Thymus (tissue), 14 donors: ENCODE measurements at places on chromosomes 1 and 21. TPM values are rescaled to one million over a fixed set of nuclear protein-coding genes. Genes with fewer than 3 reads are reported as not detected.
A peak's percentile ranks its signal among the peaks of the same experiment; 100 is the strongest.

GRCh38 chr1:29478879-29479278 is 242.6 kb downstream of the PTPRU start:
- no peak overlapping the region for H3K4me3 ChIP-seq
- H3K36me3 ChIP-seq, result no peaks in the 10 kb centered on the region

DNA sequence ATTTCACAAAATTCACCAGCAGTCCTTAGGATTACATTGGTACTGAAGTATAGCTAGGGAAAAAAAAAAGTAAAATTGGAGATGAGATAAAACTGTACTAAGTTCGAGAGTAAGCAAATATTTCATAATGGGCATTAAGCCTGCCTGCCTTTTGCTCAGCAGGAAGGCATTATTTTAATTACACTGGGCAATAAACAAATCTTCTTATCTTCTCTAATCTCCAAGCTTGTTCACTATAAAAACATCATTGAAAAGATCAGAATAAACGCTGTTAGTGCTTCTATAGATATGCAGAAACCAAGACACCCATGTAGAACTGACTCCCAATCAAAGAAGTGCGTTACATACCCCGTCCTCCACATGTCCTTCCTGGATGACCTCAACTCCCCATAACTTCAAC is 174.2 kb upstream of the CHODL start:
- H3K4me1 ChIP-seq, result no peaks in the 10 kb centered on the region
- DNase-seq, result no peak
- H3K4me3 ChIP-seq, result no peak overlapping the region
- H3K27ac ChIP-seq, result no peak overlapping the region
- no peaks in the 10 kb centered on the region for H3K36me3 ChIP-seq
- no peaks in the 10 kb centered on the region for H3K27me3 ChIP-seq

- no peak overlapping the region for H3K4me3 ChIP-seq
Measured at GRCh38 chr1:202018468-202019234, 8.3 kb downstream of the ELF3 start.

DNA sequence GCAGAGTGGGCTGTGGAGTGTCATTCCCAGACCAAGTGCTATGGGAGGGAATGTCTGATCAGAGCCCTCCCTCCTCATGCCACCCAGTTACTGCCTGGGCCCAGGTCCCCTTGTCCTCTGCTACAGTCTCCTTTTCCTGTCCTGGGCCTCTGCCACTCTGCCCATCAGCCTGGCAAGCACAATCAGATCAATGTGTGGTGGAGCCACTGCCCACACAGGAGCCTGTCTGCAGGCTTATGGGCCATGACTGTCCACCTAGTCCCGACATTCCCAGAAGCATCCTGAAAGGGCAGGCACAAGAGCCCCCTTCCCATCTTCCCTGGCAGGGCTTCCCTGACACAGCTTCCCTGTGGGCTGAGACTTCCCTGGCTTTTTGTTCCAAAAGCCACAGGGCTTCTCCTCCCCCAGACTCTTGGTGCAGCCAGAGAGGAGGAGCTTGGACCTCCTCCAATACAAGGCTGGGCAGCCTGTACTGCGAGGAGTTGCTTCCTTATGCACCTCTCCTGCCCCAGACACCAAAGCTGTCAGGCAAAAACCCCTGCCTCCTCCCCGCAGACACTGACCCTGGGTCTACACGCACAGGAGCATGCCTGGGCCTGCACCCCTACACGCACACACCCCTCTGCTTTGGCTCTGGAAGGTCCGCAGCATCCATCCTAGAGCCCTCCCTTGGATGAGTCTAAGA is 29.2 kb upstream of the CNTN2 start:
- peaks cover 2% of the 10 kb centered on the region for H3K27me3 ChIP-seq
- H3K27ac ChIP-seq, result no peak overlapping the region
- peaks cover 9% of the 10 kb centered on the region for H3K4me1 ChIP-seq
- H3K36me3 ChIP-seq, result no peaks in the 10 kb centered on the region
- H3K4me3 ChIP-seq, result no peak overlapping the region
- no peak for DNase-seq

GRCh38 chr1:60573121-60573520 is 499.6 kb upstream of the C1orf87 start:
- H3K4me1 ChIP-seq, result no peaks in the 10 kb centered on the region
- no peak for DNase-seq
- no peak overlapping the region for H3K4me3 ChIP-seq
- no peak overlapping the region for H3K27ac ChIP-seq

GRCh38 chr1:38613996-38614395 is 245.6 kb downstream of the RRAGC start:
- H3K27me3 ChIP-seq, result no peaks in the 10 kb centered on the region
- no peak overlapping the region for H3K27ac ChIP-seq
- H3K4me3 ChIP-seq, result no peak overlapping the region
- DNase-seq, result no peak
- no peaks in the 10 kb centered on the region for H3K4me1 ChIP-seq

DNA sequence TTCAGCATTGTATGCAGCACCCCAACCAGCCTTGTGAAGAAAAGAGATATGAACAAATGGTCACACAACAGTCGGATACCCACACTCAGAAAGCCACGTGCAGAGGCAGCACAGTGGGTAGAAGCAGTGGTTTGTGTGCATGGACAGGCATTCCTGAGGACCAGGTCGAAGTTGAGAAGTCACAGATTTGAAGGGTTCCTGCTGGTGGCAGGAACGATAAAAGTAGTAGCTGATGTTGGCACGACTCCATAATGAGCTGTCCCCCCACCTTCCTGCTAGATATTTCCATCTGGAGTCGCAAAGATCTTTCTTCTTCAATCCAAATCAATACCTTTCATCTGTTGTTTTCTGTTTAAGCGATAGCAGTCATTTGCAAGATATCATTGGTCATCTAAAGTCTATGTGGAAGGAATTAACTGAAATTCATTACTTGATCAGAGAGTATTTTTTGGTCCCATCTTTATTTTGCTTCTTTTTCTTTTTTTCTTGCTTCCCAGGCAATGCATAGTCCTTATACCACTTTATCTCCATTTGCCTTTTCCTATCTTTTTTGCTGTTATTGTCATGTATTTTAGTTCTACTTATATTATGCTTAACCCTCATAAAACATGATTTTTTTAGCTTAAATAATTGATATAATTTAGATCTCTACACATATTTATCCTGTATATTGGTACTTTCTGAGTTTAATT is 176.4 kb downstream of the DHRS3 start:
- H3K36me3 ChIP-seq, result no peaks in the 10 kb centered on the region
- H3K4me3 ChIP-seq, result no peak overlapping the region

DNA sequence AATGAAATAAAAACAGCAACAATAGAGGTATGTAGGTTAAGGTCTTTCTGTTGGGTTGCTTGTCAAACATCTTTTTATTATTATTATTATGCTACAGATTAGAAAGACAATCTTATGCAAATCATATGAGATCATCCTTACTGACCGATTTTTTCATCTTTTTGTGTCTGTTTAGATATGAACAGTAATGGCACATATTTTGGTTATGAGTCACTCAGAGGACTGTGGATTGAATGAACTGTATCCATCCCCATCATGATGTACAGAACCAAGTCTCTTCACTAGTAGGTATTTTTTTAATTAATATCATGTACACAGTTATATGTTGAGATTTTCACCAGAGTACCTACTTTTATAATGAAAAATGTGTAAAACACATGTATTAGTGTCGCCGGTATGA is 159.1 kb downstream of the CHRM3 start:
- no peak for DNase-seq
- no peaks in the 10 kb centered on the region for H3K36me3 ChIP-seq
- no peak overlapping the region for H3K27ac ChIP-seq
- H3K4me3 ChIP-seq, result no peak overlapping the region
- no peaks in the 10 kb centered on the region for H3K27me3 ChIP-seq
- no peaks in the 10 kb centered on the region for H3K4me1 ChIP-seq

DNA sequence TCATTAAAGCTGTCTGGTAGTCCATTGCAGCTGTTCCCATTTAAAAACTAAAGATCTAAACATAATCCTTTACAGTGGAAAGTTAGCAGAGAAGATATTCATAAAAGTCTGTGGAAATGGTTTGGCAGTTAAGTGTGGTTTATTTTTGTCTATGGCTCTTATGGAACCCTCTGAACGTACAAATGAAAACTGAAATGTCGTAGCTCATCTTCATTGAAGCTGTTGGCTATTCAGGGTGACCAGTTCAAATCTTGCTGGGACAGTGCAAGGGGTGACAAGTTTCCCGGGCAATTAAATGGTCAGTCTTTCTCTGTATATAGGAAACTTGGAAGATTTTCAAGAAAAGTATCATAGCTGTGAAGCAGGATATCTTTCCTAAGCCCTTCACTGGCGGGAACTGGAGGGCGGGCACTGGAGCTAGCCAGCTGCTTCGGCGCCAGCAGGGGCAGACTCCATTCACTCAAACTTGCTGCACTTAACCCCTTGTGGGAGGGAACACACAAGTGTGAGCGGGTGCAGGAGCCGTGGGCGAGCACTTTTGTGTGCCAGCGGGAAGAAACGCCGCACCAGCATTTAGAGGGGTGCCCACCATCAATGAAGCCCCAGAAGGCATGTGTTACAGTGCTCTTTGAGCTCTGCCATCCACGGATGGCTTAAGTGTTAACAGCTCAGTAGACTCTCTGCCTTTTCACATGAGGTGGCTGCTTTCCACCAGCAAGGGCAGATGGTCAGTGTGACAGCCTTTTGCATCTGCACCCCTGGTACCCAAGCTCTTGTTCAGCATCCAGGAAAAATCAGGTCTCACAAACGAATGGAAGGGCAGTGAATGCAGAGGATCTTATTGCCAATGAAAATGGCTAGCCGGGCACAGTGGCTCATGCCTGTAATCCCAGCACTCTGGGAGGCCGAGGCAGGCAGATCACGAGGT is 232.1 kb upstream of the KAZN start:
- no peak overlapping the region for H3K4me3 ChIP-seq
- no peaks in the 10 kb centered on the region for H3K36me3 ChIP-seq
- no peak overlapping the region for H3K27ac ChIP-seq
- H3K4me1 ChIP-seq, result peaks cover 2% of the 10 kb centered on the region
- DNase-seq, result no peak

GRCh38 chr1:204343802-204344201 is 15.9 kb downstream of the PLEKHA6 start:
- H3K36me3 ChIP-seq, result no peaks in the 10 kb centered on the region
- no peaks in the 10 kb centered on the region for H3K27me3 ChIP-seq
- DNase-seq, result no peak
- H3K4me1 ChIP-seq, result peaks cover 3% of the 10 kb centered on the region
- no peak overlapping the region for H3K27ac ChIP-seq

- no peak overlapping the region for H3K27ac ChIP-seq
- H3K36me3 ChIP-seq, result no peaks in the 10 kb centered on the region
- H3K27me3 ChIP-seq, result no peaks in the 10 kb centered on the region
- H3K4me3 ChIP-seq, result no peak overlapping the region
- no peaks in the 10 kb centered on the region for H3K4me1 ChIP-seq
Measured at GRCh38 chr1:29698033-29698432, 461.7 kb downstream of the PTPRU start.

- H3K4me1 ChIP-seq, result peaks cover 10% of the 10 kb centered on the region
- H3K36me3 ChIP-seq, result peaks cover 5% of the 10 kb centered on the region
- H3K27ac ChIP-seq, result peak within 1 kb of the TSS; percentile 100
- H3K27me3 ChIP-seq, result no peaks in the 10 kb centered on the region
- peak; percentile 84 for DNase-seq
- H3K4me3 ChIP-seq, result peak within 1 kb of the TSS; percentile 60
Measured at GRCh38 chr1:45687754-45688740, at the start of gene TMEM69. TMEM69 (plus strand) TSS chr1:45688181; CDS start chr1:45691069, 2,888 bp downstream.

- peaks cover 41% of the 10 kb centered on the region for H3K36me3 ChIP-seq
- no peak overlapping the region for H3K27ac ChIP-seq
- H3K27me3 ChIP-seq, result no peaks in the 10 kb centered on the region
- H3K4me3 ChIP-seq, result no peak overlapping the region
Measured at GRCh38 chr21:46213620-46214286, 14.8 kb downstream of the LSS start.

Gene ST6GALNAC5
- 1.4 TPM for total RNA-seq

Gene CLEC20A
- 0.28 TPM for total RNA-seq

Gene DIRAS3
- 1.2 TPM for total RNA-seq

Gene DYRK3
- total RNA-seq, result 7.2 TPM

Gene AJAP1
- total RNA-seq, result 0.09 TPM

Gene SPATA1
- total RNA-seq, result 5.1 TPM

Gene PROK1
- total RNA-seq, result 0.19 TPM

Gene CD84
- total RNA-seq, result 10.1 TPM
